ENCODE measurements at places on chromosomes 3 and 15. TPM values are rescaled to one million over a fixed set of nuclear protein-coding genes. Genes with fewer than 3 reads are reported as not detected.
A peak's percentile ranks its signal among the peaks of the same experiment; 100 is the strongest.

Gene EAF2
- 19.9 TPM for total RNA-seq

Gene PDZRN3
- not detected for total RNA-seq

Gene GPR149
- total RNA-seq = not detected

Gene GPR176
- total RNA-seq = not detected

Gene GOLGA8G
- total RNA-seq = not detected

Gene SLC2A2
- not detected for total RNA-seq

Gene CFAP20DC
- 1.0 TPM for total RNA-seq

Gene ACSBG1
- 0.28 TPM for total RNA-seq

Gene PEX5L
- 0.56 TPM for total RNA-seq

Gene HOMER2
- 8.2 TPM for total RNA-seq

Gene FOXB1
- 1.2 TPM for total RNA-seq

DNA sequence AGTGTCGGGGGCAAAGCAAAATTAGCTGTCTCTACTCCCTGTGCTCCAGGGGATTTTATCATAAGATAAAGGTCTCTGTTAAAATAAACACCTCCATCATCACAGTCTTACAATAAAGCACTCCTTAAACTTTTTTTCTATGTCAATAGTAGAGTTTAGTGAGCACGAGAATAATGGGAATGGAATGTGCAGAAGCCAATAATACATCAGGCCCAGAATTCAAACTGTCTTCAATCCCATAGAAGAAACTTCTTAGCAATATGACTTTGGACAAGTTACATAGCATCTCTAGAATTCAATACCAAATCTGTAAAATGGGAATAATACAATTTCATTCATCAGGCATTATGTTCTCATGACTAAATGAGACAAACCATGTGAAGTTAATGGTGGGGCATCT lies 49.0 kb upstream of the EPHA3 start:
- DNase-seq = no peak
- no peak overlapping the region for H3K27ac ChIP-seq
- H3K36me3 ChIP-seq = no peaks in the 10 kb centered on the region
- H3K4me3 ChIP-seq = no peak overlapping the region

DNA sequence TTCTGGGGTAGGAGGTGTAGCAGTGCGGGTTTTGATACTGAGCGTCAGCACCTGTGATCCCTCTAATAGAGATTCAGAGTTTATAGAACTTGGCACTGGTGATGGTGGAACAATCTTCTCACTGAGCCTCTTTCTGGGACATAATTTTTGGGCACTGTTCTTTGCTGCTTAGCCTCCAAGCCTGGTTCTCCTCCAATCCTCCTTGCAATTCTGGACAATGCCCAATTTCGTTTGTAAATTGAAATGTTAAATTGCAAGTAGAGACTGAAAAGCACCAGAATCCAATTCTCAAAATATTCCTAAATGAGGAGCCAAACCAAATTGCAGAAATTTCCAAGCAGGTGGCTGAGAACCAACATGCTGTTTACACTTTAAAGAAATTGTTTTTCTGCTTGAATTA lies 149.8 kb upstream of the ABI3BP start:
- no peak for DNase-seq
- H3K4me1 ChIP-seq = no peaks in the 10 kb centered on the region
- H3K27ac ChIP-seq = no peak overlapping the region
- H3K27me3 ChIP-seq = peaks cover 19% of the 10 kb centered on the region
- H3K36me3 ChIP-seq = no peaks in the 10 kb centered on the region

DNA sequence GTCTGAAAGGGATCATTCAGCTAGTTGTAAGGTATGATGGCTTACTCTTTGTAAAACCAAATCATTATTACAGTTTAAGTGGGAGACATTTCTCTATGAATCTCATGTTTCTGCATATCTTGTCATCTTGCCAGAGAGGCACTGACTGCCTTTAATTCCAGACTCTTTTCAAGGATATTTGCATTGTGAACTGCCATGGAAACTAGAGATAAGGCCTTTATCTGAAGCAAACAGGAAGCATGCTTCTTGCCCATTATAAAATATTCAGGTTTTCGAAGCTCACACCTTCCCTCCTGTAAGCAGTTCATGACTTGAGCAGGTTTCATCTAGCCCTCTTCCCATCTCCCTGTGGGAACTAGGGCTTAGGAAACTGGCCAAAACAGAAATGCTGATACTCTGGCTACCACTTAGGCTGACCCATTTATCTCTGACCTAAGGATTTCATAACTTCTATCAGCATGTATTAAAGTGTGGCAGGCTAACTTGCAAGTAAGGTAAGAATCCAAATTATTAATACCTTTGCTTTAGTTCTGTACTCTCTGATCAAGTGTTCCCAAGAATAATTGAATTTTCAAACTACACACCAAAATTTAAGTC lies 326.6 kb upstream of the ALCAM start:
- no peaks in the 10 kb centered on the region for H3K4me1 ChIP-seq
- H3K36me3 ChIP-seq = no peaks in the 10 kb centered on the region
- no peak for DNase-seq
- H3K27ac ChIP-seq = no peak overlapping the region

DNA sequence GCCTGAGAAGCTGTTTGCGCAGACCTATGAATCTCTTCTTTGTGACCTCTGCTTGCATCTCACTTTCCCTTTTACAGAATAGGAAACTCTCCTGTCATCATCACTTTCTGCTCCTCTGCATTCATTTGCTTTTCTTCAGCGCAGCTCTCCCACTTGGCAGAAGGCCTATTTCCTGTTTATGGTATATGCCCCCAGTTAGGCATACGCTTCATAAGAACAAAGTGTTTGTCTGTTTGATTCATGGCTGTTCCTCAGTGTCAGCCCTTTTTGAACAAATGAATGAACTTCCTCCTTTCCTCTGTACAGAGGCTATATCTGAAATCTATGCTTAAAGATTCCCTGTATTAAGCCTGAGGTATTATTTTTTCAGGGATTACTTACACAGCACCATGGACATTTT lies 1216.9 kb upstream of the GBE1 start:
- H3K27ac ChIP-seq = no peak overlapping the region
- no peaks in the 10 kb centered on the region for H3K27me3 ChIP-seq
- no peaks in the 10 kb centered on the region for H3K36me3 ChIP-seq
- H3K4me3 ChIP-seq = no peak overlapping the region

- H3K36me3 ChIP-seq = peaks cover 44% of the 10 kb centered on the region
- no peaks in the 10 kb centered on the region for H3K27me3 ChIP-seq
- H3K4me3 ChIP-seq = peak overlapping the region; percentile 25
- no peak for DNase-seq
Measured at GRCh38 chr15:80984856-80985255, 4.8 kb downstream of the MESD start.

DNA sequence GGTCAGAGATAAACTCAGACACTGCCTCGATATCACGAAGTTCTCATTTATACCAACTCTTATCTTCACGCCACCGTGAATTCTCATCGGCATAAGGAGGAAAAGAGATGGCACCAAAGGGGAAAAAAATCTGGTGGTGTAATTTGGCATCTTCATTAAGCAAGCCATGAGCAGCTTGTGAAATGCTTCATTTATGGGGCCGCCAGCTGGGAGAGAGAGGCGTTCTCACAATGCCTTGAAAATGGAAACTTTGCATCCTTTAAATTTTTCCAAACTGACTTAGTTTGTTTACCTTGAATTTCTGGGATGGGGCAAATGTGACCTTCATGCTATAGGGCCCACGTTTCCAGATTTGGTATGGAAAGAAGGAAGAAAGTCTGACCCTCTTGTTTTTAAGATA lies 242.5 kb upstream of the ST8SIA2 start:
- no peak overlapping the region for H3K4me3 ChIP-seq
- no peak for DNase-seq
- no peak overlapping the region for H3K27ac ChIP-seq
- no peaks in the 10 kb centered on the region for H3K36me3 ChIP-seq
- no peaks in the 10 kb centered on the region for H3K27me3 ChIP-seq

DNA sequence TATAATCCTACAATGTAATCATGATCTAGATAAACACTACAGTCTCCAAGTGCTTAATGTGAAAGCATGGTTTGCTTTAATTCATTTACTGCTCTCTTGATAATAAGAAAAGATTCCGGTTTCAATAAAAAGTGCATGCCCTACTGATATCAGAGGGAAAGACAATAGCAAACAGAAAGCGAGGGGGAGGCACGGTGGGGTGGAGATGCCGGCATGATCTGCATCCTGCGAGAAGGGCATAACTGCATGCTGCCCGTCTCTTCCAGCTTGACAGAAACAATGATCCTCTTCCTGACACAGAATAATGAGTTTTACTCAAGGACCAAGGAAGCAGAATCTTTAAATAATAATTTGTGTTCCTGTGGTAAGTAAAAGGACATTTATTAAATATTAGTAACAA lies 51.7 kb downstream of the GOLIM4 start:
- no peaks in the 10 kb centered on the region for H3K36me3 ChIP-seq
- no peak for DNase-seq
- no peak overlapping the region for H3K27ac ChIP-seq
- no peak overlapping the region for H3K4me3 ChIP-seq

GRCh38 chr3:197000211-197000610 lies 29.4 kb downstream of the MELTF start:
- no peak overlapping the region for H3K27ac ChIP-seq
- no peak for DNase-seq
- H3K4me1 ChIP-seq = peaks cover 9% of the 10 kb centered on the region
- no peaks in the 10 kb centered on the region for H3K36me3 ChIP-seq
- no peak overlapping the region for H3K4me3 ChIP-seq
- H3K27me3 ChIP-seq = peaks cover 2% of the 10 kb centered on the region

DNA sequence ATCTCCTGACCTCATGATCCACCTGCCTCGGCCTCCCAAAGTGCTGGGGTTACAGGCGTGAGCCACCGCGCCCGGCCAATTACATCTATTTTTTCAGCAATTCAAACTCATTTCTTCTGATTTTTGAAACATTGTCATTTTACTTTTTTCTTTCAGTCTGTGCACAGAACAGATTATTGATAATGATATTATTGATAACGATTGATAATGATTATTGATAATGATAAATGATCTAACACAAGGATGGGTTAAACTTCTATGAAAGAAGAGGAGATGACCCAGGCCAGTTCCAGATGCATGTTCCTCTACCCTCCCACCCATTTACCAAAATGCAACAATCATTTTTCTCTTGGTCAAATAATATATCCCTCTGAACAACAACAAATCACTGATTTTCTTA lies 118.0 kb downstream of the CTNNB1 start:
- H3K4me1 ChIP-seq = no peaks in the 10 kb centered on the region
- H3K36me3 ChIP-seq = no peaks in the 10 kb centered on the region
- DNase-seq = no peak

DNA sequence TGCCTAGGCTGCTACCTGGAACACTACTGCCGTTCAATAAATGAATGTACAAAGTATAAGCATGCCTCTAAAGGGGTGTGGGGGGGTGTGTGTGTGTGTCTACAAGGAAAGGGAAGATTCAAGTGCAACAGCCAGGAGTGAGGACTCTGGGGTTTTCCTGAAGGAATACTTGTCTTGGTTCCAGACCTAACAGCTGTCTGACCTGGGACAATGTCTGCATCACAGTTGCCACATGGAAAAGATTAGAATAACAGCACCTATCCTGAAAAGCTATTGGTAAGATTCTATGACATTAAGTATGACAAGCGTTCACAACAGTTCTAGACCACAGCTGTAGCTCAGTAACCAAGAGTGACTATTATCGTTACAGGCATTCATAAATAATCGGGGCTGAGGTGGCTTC lies 345.2 kb downstream of the FOXP1 start:
- DNase-seq = no peak
- H3K27me3 ChIP-seq = no peaks in the 10 kb centered on the region
- peaks cover 2% of the 10 kb centered on the region for H3K36me3 ChIP-seq
- no peaks in the 10 kb centered on the region for H3K4me1 ChIP-seq
- no peak overlapping the region for H3K27ac ChIP-seq

- peak overlapping the region; percentile 31 for H3K27ac ChIP-seq
- no peaks in the 10 kb centered on the region for H3K36me3 ChIP-seq
- H3K4me1 ChIP-seq = peaks cover 18% of the 10 kb centered on the region
- no peak overlapping the region for H3K4me3 ChIP-seq
- no peaks in the 10 kb centered on the region for H3K27me3 ChIP-seq
Measured at GRCh38 chr3:114418724-114419543, 125.1 kb downstream of the TIGIT start.

GRCh38 chr3:124263168-124263567 lies 271.2 kb upstream of the ROPN1 start:
- no peak overlapping the region for H3K27ac ChIP-seq
- no peak for DNase-seq
- no peak overlapping the region for H3K4me3 ChIP-seq

GRCh38 chr3:127462111-127462655 lies 128.3 kb downstream of the TPRA1 start:
- no peak for DNase-seq
- H3K4me1 ChIP-seq = no peaks in the 10 kb centered on the region
- H3K27me3 ChIP-seq = peaks cover 36% of the 10 kb centered on the region
- no peak overlapping the region for H3K4me3 ChIP-seq
- no peak overlapping the region for H3K27ac ChIP-seq

DNA sequence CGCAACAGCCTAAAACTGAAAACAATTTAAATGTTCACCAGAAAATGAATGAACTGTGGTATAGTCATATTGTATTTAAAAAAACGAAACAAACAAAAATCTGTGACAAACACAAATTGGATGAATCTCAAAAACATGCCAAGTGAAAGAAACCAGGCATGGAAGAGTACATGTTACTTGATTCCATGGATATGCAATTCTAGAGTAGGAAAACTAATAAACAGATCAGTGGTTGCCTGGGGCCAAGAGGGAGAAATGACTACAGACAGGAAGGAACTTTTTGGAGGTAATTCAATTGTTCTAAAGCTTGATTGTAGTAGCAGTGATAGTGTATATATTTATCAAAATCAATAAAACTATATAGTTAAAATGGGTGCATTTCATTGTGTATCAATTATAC lies 16.8 kb downstream of the UBE3A start:
- H3K4me1 ChIP-seq = peaks cover 10% of the 10 kb centered on the region
- H3K36me3 ChIP-seq = peaks cover 64% of the 10 kb centered on the region
- H3K27ac ChIP-seq = no peak overlapping the region
- DNase-seq = no peak

DNA sequence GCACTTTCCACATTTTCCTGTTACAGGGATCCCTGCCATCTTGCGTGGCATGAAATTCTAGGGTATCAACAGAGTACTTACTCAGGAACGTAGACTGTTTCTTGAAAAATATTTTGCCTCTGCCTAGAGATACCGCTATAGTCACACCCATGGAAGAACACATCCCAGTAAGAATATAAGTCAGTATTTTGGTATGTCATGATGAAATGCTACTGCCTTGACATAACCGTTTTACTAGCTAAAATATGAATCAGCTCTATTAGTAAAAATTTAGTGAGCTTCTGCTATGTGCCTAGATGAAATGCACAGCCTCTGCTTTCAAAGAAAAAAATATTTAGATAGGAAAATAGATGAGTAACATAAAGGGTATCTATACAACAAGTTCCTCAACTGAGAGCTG lies 276.4 kb downstream of the TBC1D5 start:
- no peaks in the 10 kb centered on the region for H3K27me3 ChIP-seq
- no peaks in the 10 kb centered on the region for H3K4me1 ChIP-seq
- H3K27ac ChIP-seq = no peak overlapping the region
- H3K36me3 ChIP-seq = peaks cover 8% of the 10 kb centered on the region

- H3K27ac ChIP-seq = no peak overlapping the region
- H3K4me3 ChIP-seq = no peak overlapping the region
- no peak for DNase-seq
- H3K36me3 ChIP-seq = no peaks in the 10 kb centered on the region
- peaks cover 2% of the 10 kb centered on the region for H3K4me1 ChIP-seq
Measured at GRCh38 chr3:157247391-157247790, 87.4 kb upstream of the CCNL1 start.

GRCh38 chr3:43257850-43258249 lies 28.5 kb upstream of the SNRK start:
- no peak for DNase-seq
- H3K27me3 ChIP-seq = no peaks in the 10 kb centered on the region
- H3K4me3 ChIP-seq = no peak overlapping the region
- no peaks in the 10 kb centered on the region for H3K36me3 ChIP-seq
- H3K27ac ChIP-seq = no peak overlapping the region

All from activated CD8-positive, alpha-beta memory T cell treated with anti-CD3 and anti-CD28 coated beads, Interleukin-2, amount 10 ng/mL, durations not matched to agents 7 days and 5 days (primary cell).